ENCODE measurements at places on chromosomes 13 and 19.
A peak's percentile ranks its signal among the peaks of the same experiment; 100 is the strongest.

DNA sequence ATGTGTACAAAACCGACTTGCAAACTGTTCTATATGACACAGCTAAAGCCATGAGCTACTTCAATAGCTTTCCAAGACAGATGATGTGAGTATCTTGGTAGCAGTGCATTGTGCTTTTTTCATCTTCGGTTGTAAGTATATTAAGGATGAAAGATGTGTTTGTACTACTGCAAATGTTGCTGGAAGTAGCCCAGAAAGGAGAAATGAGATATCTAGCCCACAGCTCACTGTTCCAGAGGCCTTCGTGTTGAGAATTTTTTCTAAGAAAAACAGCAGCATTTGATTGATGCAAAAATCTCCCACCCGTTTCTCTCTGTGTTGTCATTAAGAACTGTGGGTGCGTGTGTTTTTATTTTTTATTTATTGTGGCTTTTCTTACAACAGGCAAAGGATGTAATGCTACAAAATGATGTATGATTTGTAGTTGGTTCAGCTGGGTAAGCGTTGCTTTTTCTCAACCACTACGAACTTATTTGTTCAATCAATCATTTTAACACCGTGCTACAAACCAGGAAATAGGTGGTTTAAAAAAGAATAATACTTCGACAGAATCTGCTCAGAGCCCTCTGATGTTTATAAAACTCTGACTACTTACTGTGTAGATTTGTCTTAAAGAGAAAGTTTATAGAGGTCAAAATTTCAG, 41.6 kb upstream of the RFC3 start:
- H3K4me1 ChIP-seq, result peaks cover 32% of the 10 kb centered on the region
- no peaks in the 10 kb centered on the region for H3K36me3 ChIP-seq
- no peak overlapping the region for H3K4me3 ChIP-seq
- H3K27ac ChIP-seq, result peak overlapping the region; percentile 84
- no peaks in the 10 kb centered on the region for H3K27me3 ChIP-seq
- peak; percentile 28 for DNase-seq

- H3K36me3 ChIP-seq, result no peaks in the 10 kb centered on the region
- H3K27ac ChIP-seq, result no peak overlapping the region
- no peak overlapping the region for H3K4me3 ChIP-seq
Measured at GRCh38 chr13:21980049-21980448, 309.2 kb downstream of the FGF9 start.

DNA sequence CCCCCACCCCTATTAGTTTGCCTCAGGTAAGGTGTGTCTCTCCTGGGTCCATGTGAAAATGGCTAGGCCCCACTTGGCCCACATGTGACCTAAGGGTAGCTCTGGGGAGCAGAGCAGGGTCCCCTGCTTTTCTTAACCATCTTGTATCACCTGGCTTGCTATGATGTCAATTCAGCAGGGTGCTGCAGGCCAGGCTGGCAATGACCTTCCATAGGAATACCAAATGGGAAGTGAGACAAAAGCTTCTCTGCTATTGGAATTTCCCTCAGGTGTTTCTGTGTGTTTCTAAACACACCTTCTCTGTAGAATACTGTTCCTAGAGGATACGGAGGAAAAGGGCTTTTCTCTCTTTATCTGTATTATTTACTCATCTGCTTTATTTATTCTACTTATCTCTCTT, 35.7 kb upstream of the DACH1 start:
- no peak overlapping the region for H3K27ac ChIP-seq
- H3K4me1 ChIP-seq, result no peaks in the 10 kb centered on the region
- H3K27me3 ChIP-seq, result no peaks in the 10 kb centered on the region
- DNase-seq, result no peak
- H3K36me3 ChIP-seq, result no peaks in the 10 kb centered on the region
- H3K4me3 ChIP-seq, result no peak overlapping the region

DNA sequence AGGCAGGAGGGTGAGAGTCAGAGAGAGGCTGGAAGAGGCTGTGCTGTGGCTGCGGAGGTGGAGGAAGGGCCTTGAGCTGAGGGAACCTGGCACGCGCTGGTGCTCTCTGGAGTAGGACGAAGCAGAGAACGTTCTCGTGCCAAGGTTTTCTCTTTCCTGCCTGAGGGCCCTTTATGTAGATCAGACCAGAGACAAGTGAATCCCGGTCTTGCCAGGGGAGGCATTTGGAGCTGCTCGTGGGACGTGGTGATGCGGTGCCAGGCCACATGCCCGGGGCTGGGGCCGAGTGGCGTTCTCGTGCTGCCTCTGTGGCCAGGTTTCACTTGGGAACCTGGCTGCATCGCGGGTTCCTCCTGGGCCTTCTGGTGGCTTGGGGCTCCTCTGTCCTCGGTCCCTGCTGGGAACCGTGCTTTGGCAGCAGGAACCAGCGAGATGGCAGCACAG, 54.2 kb downstream of the KDM4B start:
- H3K27ac ChIP-seq, result no peak overlapping the region
- no peak for DNase-seq
- H3K27me3 ChIP-seq, result no peaks in the 10 kb centered on the region
- no peaks in the 10 kb centered on the region for H3K4me1 ChIP-seq
- H3K36me3 ChIP-seq, result no peaks in the 10 kb centered on the region
- H3K4me3 ChIP-seq, result no peak overlapping the region

DNA sequence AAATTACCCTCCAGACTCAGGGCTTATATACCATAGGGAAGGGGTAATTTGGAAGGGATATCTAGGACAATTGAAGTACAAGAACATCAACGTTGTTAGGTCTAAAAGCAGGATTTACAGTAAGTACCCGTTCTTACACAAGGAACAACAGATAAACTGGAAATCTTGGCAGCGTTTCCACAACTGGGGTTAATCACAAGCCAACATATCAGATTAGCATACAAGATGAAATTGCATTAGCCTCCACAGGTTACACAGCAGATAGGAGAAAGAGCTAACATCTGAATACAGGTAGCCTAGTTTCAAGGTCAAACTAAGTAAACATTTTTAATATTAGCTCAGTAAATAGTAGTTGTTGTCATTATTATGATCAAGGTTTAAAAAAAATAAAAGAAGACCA, 1214.0 kb upstream of the PCDH20 start:
- peaks cover 30% of the 10 kb centered on the region for H3K4me1 ChIP-seq
- H3K27ac ChIP-seq, result no peak overlapping the region
- no peaks in the 10 kb centered on the region for H3K27me3 ChIP-seq
- DNase-seq, result peak; percentile 76
- H3K4me3 ChIP-seq, result no peak overlapping the region

DNA sequence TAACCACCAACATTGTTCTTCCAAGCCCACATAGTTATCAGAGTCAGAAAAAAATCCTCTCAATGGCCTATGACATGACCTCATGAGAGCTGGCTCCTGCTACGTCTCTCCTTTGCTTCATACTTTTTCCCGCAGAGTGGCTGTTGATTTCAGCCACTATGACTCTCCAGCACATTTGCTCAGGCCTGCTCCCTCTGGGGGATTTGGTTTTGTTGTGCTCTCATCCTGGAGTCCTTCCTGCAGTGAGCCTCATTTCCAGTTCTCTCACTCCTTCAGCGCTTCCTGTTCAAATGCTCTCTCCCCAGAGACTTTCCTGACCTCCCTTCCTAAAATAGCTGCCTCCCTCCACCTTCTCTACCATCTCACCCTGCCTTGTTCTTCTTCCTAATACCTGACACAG, 72.0 kb upstream of the USP29 start:
- no peaks in the 10 kb centered on the region for H3K27me3 ChIP-seq
- DNase-seq, result no peak

- H3K27ac ChIP-seq, result no peak overlapping the region
- H3K27me3 ChIP-seq, result no peaks in the 10 kb centered on the region
- H3K36me3 ChIP-seq, result no peaks in the 10 kb centered on the region
- DNase-seq, result no peak
- H3K4me3 ChIP-seq, result no peak overlapping the region
- no peaks in the 10 kb centered on the region for H3K4me1 ChIP-seq
Measured at GRCh38 chr13:67298297-67298696, 68.2 kb upstream of the PCDH9 start.

DNA sequence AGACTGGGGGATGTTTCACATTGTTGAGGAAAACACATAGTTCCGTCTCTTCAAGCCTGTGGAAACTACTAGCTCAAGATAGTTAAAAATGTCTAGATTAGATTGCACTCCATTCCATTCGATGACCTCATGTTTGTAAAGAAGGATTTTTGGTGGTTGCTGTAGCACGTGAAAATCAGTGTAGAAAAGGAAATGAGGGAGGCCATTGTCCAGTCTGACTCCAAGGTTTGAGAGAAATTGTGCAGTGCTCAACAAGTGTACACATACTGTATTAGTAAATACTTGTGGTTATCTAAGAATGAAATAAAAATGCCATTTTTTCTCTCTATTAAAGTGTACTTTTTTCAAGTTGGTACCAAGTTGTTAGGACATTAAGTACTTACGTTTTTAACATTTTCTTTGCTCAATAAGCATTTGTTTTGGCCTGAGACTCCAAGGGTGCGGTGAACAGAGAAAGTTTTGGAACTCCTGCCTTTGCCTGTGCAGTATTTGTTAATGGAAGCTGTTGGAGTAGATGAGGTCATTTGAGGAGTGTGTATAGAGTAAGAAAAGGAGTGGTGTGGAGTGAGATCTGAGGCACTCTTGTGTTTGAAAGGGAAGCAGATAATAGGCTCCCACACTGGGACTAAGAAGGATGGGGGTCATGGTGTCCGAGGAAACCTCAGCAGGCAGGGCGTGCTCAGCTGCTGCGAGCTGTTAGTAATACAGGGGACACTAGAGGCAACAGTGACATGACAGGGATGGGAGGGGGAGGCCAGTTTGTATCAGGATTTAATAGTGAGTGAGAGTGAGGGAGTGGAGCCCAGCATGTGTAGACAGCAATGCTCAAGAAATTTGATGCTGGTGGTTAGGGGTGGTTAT, 4.4 kb downstream of the WASF3 start:
- H3K36me3 ChIP-seq, result no peaks in the 10 kb centered on the region
- no peak overlapping the region for H3K27ac ChIP-seq
- H3K27me3 ChIP-seq, result no peaks in the 10 kb centered on the region
- no peak for DNase-seq
- H3K4me1 ChIP-seq, result peaks cover 16% of the 10 kb centered on the region

DNA sequence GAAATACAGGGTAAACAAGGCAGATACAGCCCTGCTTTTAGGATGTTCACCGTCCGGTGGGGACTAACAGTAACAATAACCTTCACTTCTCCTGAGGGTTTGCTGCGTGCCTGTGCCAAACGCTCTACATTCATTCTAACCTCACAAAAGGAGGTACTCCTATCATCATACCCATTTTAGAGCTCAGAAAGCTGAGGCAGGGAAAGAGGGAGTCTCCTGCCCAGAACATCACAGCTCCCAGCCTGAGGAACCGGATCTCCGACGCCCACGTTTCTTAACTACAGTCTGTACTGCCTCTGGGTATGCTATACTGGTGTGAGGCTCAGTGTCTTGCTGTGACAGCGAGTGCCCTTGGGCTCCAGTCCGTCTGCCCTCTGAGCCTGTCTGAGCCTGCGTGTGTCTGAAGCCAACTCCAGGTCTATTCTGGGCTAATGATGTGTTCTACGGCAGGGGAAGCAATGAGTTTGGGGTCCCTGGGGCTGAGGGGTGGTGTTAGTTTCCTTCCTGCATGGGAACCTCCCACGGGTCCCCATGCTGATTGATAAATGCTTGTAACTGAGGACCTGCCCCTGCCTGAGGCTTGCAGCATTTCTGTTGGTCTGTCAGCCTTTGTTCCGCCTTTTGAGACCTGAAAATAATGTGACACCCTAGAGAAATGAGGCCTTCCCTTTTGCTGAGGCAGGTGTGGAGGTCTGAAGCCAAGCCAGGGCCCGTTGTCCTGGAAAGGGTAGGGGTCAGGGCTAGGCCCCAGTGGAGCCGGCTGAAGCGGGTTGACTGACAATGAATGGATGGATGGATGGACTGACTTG, 4.9 kb downstream of the LIPE start:
- no peaks in the 10 kb centered on the region for H3K36me3 ChIP-seq
- no peaks in the 10 kb centered on the region for H3K27me3 ChIP-seq
- no peak overlapping the region for H3K4me3 ChIP-seq
- DNase-seq, result no peak

- H3K27ac ChIP-seq, result no peak overlapping the region
- H3K4me3 ChIP-seq, result no peak overlapping the region
- peaks cover 16% of the 10 kb centered on the region for H3K4me1 ChIP-seq
- no peaks in the 10 kb centered on the region for H3K27me3 ChIP-seq
- no peak for DNase-seq
- H3K36me3 ChIP-seq, result no peaks in the 10 kb centered on the region
Measured at GRCh38 chr13:112887557-112887991, 81.4 kb upstream of the MCF2L start.

Data from body of pancreas (tissue), 4 donors.